ENCODE measurements at places on chromosomes 12 and 14.

DNA sequence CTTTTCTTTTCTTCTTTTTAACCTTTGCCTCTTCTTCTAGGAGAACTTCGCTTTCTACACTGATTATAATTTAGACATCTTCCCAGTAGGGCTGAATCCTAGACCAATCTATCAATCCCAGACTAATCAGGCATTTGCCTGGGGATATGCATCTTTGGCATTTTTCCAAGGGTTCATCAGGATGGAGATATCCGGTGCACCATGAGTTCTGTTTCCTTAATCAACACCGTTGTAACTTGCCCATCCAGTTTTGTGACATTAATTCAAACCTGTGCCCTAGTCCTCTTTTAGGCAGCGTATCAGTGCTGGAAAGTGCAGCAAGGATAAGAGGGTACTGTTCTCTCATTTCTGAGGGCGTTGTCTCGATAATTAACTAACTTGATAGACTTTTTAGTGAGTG, 617 bp upstream of the MGP start:
- no peaks in the 10 kb centered on the region for H3K36me3 ChIP-seq
- no peak overlapping the region for H3K27ac ChIP-seq
- peaks cover 10% of the 10 kb centered on the region for H3K27me3 ChIP-seq
- DNase-seq: no peak
- H3K4me3 ChIP-seq: no peak overlapping the region

- no peak for DNase-seq
- no peak overlapping the region for H3K4me3 ChIP-seq
- H3K27me3 ChIP-seq: peaks cover 6% of the 10 kb centered on the region
- no peaks in the 10 kb centered on the region for H3K4me1 ChIP-seq
- no peaks in the 10 kb centered on the region for H3K36me3 ChIP-seq
Observed at GRCh38 chr14:69315301-69315700, 55.3 kb downstream of the GALNT16 start.

DNA sequence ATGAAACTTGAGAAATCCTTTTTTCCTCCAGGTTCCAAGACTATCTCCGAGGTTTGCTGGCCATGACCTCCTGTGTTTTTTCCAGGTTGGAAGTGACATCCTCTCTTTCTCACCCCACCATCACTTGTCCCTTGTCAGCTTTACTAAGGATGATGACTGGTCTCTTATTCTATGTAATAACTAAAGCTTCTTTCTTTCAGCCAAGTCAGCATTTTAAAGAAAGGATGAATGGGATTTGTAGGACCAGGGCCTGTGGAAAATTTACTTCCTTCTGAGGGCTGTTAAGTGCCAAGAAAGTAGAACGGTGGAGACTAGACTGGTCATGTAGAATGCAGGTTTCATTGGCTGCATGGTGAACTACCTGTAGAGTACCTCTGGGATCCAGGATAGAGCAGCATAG, 73.6 kb downstream of the FIGNL2 start:
- H3K4me3 ChIP-seq: no peak overlapping the region
- DNase-seq: no peak

DNA sequence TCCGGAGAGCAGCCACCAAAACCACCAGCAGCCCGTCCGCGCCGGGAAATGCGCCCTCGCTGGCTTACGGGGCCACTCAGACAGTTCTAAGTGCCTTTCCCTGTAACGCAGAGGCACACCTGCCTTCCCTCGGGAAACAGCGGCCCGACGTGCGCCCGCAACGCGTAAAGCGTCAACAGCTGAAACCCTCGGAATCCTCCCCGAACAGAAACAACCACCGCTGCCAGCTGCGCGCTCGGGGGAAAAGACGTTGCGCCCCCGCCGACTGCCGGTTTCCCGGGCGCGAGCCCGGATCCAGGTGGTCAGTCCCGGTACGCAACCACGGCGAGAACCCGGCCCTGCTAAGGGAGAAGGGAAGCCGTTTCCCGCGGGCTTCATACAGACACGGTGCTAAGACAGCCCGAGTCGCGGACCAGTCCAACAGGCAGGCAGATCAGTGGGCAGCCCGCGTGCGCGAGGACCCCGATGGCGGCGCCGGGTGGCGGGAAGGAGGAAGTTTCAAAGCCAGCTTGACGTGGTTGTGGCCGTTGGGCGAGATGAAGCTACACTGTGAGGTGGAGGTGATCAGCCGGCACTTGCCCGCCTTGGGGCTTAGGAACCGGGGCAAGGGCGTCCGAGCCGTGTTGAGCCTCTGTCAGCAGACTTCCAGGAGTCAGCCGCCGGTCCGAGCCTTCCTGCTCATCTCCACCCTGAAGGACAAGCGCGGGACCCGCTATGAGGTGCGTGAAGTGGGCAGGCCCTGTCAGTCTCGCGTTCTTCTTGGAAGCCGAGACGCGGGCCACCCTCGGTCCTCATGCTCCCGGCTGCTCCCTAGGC, at the start of gene LRR1:
Gene LRR1 (plus strand): TSS at position 456 of the 816 bp plus-strand sequence. CDS start 81 bp downstream, at position 537.
- H3K4me3 ChIP-seq: peak within 1 kb of the TSS; percentile 99
- H3K27me3 ChIP-seq: no peaks in the 10 kb centered on the region
- peak; percentile 90 for DNase-seq
- peaks cover 30% of the 10 kb centered on the region for H3K4me1 ChIP-seq
- peak within 1 kb of the TSS; percentile 98 for H3K27ac ChIP-seq
- peaks cover 22% of the 10 kb centered on the region for H3K36me3 ChIP-seq

DNA sequence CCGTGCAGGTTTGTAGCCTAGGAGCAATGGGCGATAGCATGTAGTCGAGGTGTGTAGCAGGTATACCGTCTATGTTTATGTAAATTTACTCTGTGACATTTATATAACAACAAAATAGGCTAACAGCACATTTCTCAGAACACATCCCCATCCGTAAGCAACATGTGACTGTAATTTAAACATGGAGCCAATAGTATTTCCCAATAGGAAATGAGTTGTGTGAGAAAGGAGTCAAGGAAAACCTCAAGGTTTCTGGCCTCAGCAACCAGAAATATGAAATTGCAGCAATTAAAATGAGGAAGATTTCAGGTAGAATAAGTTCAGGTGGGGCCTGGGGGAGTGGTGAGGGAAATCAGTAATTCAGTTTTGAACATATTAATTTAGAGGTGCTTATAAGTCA, 136.0 kb downstream of the MSRB3 start:
- no peaks in the 10 kb centered on the region for H3K4me1 ChIP-seq
- H3K27me3 ChIP-seq: no peaks in the 10 kb centered on the region
- DNase-seq: no peak

- no peak for DNase-seq
- H3K36me3 ChIP-seq: peaks cover 17% of the 10 kb centered on the region
- H3K27ac ChIP-seq: no peak overlapping the region
- peaks cover 74% of the 10 kb centered on the region for H3K27me3 ChIP-seq
Observed at GRCh38 chr14:37590428-37591139, 4.5 kb downstream of the FOXA1 start.

DNA sequence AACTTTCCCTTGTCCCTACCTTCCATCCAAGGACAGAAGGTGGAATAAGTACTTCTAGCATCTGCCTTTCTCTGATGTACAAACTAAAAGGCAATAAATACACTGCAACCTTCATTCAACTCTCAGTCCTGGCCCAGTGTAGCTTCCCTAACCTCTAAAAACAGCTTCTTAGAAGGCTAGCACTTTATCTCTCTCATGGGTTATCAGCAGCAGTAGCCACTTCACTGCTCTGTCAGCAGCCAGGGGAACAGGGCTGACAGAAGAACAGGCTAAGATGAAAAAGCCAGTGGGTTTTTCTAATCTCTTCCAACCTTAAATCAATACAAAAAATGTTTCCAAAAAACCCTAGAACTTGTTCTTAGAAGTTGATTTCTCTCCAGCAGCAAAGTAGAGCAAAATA, 13.2 kb downstream of the BAZ2A start:
- H3K27me3 ChIP-seq: no peaks in the 10 kb centered on the region
- H3K4me1 ChIP-seq: peaks cover 26% of the 10 kb centered on the region
- peaks cover 51% of the 10 kb centered on the region for H3K36me3 ChIP-seq

DNA sequence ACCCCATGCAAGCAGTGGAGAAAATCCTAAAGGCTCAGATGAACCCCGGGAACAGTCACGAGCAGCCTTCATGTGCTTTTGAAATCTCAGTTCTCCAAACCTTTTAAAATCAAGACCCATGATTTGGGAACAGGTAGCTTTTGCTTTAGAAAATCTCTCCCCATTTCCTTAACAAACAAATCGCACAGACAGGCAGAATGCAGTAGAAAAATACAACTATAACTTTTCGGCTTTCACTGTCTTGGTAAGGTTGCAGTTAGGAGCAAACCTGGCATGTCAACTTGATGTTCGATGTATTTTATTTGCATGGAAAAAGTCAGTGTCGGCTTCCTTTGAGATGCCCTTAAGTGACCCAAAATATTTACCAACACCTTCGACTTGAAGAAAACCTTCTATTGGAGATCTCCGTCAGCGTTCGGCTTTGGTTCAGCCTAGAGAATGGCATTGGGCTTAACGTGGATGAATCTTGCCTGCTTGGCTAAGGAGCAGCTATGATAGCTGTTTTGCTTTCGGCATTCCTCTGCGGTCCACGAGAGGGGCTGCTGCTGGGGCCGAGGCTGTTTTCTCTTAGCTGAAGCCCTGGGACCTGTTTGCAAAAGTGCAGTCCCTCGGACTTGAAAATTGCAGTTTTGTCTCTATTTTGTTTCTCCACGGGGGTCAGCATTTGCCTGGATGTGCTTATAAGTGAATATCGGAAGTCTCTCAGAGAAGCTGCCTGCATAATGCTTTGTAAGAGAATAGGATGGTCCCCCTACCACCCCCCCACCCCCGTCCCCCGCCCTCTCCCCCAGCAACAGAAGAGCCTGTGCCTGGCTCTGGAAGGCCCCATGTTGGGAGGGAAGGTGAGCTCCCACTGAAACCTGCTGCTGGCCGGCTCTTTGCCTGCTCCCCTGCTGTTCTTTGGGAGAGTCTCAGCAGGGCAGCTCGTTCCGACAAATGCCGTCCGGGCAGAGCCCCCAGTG, 122.8 kb downstream of the AACS start:
- no peaks in the 10 kb centered on the region for H3K36me3 ChIP-seq
- no peak overlapping the region for H3K27ac ChIP-seq
- no peak for DNase-seq
- no peak overlapping the region for H3K4me3 ChIP-seq
- no peaks in the 10 kb centered on the region for H3K4me1 ChIP-seq
- peaks cover 66% of the 10 kb centered on the region for H3K27me3 ChIP-seq

GRCh38 chr12:54418441-54419087, 502 bp downstream of the ITGA5 start:
- DNase-seq: no peak
- no peaks in the 10 kb centered on the region for H3K36me3 ChIP-seq
- peak overlapping the region; percentile 86 for H3K4me3 ChIP-seq
- peaks cover 65% of the 10 kb centered on the region for H3K4me1 ChIP-seq
- H3K27ac ChIP-seq: peak overlapping the region; percentile 79
- H3K27me3 ChIP-seq: no peaks in the 10 kb centered on the region

DNA sequence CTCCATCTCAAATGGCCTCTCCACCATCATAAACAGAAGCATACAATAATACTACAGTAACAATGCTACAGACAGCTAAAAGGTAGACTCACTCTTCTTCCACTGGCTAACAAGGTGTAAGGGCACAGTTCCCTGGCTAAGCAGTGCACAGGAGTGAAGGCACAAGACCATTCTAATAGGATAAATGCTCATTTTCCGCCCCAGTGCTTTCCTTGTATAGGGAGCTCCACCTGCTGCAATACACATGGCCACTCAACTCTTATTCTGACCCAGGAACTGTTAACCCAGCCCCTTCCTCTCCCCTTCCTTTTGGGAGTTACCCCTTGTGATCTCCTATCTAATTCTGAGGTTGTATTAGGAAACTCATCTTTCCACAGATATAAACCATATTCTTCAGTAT, 124.6 kb downstream of the KCNK10 start:
- no peaks in the 10 kb centered on the region for H3K36me3 ChIP-seq
- H3K27ac ChIP-seq: no peak overlapping the region
- no peaks in the 10 kb centered on the region for H3K4me1 ChIP-seq

GRCh38 chr12:95851606-95852005, 7.1 kb upstream of the SNRPF start:
- no peak for DNase-seq
- no peak overlapping the region for H3K27ac ChIP-seq
- H3K36me3 ChIP-seq: no peaks in the 10 kb centered on the region
- peaks cover 12% of the 10 kb centered on the region for H3K27me3 ChIP-seq

GRCh38 chr14:71539650-71540285, 392.5 kb upstream of the RGS6 start:
- H3K27me3 ChIP-seq: no peaks in the 10 kb centered on the region
- H3K4me1 ChIP-seq: peaks cover 36% of the 10 kb centered on the region
- H3K4me3 ChIP-seq: no peak overlapping the region
- no peak for DNase-seq
- peaks cover 1% of the 10 kb centered on the region for H3K36me3 ChIP-seq

GRCh38 chr14:89418976-89419375, 1.9 kb upstream of the FOXN3 start:
- DNase-seq: no peak
- peak overlapping the region; percentile 10 for H3K4me3 ChIP-seq
- H3K4me1 ChIP-seq: peaks cover 67% of the 10 kb centered on the region
- peak overlapping the region; percentile 50 for H3K27ac ChIP-seq
- H3K27me3 ChIP-seq: no peaks in the 10 kb centered on the region

DNA sequence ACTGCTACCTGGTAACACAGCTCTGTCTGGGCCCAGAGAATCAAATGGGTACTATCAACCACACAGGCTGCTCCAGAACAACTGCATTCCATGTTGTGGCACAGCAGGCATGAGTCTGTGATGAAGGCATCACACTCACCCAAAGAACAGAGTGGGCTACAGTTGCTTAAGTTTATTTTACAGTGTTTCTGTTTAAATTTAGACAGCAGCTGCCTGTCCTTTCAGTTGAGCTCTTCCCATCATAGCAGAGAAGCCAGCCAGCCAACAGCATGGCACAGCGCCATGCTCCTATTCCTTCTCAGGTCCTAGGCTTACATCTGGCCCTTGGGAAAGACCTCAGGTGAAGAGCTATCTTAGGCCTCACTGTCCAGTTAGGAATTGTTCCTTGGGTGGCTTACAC, 147.0 kb upstream of the FRMD6 start:
- H3K36me3 ChIP-seq: no peaks in the 10 kb centered on the region
- DNase-seq: no peak
- no peak overlapping the region for H3K4me3 ChIP-seq
- H3K27ac ChIP-seq: no peak overlapping the region
- H3K27me3 ChIP-seq: peaks cover 14% of the 10 kb centered on the region
- H3K4me1 ChIP-seq: no peaks in the 10 kb centered on the region

DNA sequence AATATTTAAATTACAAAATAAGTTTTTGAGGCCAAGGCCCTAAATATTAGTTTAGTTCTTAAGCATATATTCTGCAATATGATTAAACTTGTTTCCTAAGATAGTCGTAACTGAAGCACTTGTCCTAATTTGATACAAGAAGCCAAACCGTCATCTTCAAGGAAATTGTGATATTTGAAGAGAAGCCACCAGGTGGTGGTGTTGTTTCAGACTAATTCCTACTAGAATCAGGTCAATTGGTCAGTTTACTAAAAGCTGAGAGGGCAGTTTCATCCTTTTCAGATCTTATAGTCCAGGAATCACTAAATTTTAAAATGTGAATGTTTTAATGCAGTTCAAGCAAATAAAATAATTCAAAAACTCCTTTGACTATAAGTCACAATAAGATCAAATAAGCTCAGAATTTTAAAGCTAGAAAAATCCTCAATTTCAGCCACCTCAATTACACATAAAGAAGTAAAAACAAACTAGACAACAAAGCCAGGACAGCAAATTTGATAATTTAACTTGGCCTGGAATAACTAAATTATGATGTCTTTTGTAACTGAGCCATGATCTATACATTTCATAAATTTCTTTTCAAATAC, 7.1 kb upstream of the ARL1 start:
- no peaks in the 10 kb centered on the region for H3K36me3 ChIP-seq
- no peak overlapping the region for H3K27ac ChIP-seq
- H3K27me3 ChIP-seq: peaks cover 3% of the 10 kb centered on the region
- H3K4me3 ChIP-seq: no peak overlapping the region
- no peaks in the 10 kb centered on the region for H3K4me1 ChIP-seq

All from activated naive CD8-positive, alpha-beta T cell treated with anti-CD3 and anti-CD28 coated beads, Interleukin-2, amount 50 U/mL, for 24 hours (primary cell).